ENCODE measurements at places on chromosomes 7 and 10.

DNA sequence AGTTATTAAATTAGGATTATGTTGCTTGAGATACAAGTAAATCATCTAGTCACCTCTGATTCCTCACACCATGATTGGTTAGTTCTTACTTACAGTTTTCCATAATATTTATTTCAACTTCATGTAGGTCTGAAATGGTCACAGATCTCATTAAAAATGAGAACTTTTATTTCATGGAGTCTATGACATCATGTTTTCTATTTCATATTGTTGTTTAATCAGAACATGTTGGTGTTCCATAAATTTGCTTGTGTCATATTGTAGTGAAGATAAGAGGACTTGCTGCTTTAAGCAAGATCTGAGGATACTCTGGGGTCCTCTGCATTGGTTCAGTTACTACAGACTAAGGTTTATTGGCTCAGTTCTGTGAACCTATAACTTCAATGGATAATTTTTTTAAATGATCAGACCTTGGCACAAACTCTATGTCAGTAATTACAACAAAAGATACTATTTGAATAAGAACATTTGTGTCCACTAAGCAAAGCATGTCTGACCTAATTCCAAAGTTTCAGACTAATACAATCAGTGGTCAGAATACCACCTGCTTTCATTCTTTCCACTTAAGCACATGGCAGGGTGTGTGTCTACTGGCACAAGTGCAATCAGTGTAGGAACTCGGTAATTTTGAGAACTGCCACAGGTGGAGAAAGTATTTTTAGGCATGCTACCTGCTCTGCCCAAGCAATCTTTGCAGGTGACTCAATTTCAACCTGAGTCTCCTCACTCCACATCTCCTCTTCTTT is 68.5 kb downstream of the CCDC71L start:
- no peak for DNase-seq

GRCh38 chr10:63320683-63321082 is 145.1 kb downstream of the JMJD1C start:
- no peak for DNase-seq

GRCh38 chr10:80996615-80997193 is 459.0 kb downstream of the SH2D4B start:
- no peak for DNase-seq

DNA sequence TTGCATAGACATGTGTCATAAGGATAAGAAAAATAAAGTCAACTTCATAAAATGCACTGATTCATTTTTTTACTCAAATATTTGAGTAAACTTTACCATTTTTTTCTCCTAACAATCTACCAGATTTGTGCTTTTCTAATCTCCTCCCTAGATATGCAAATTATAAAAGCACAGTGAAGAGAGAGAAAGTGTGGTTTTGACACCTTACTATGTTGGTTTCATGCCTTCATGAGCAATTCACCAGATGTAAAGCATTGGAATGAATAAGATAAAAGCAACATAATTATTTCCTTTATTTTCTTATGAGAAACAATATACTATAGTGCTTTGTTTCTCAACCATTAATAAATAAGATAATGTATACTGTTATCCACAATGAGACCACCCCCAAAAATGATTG is 432.5 kb upstream of the PCDH15 start:
- DNase-seq = no peak

DNA sequence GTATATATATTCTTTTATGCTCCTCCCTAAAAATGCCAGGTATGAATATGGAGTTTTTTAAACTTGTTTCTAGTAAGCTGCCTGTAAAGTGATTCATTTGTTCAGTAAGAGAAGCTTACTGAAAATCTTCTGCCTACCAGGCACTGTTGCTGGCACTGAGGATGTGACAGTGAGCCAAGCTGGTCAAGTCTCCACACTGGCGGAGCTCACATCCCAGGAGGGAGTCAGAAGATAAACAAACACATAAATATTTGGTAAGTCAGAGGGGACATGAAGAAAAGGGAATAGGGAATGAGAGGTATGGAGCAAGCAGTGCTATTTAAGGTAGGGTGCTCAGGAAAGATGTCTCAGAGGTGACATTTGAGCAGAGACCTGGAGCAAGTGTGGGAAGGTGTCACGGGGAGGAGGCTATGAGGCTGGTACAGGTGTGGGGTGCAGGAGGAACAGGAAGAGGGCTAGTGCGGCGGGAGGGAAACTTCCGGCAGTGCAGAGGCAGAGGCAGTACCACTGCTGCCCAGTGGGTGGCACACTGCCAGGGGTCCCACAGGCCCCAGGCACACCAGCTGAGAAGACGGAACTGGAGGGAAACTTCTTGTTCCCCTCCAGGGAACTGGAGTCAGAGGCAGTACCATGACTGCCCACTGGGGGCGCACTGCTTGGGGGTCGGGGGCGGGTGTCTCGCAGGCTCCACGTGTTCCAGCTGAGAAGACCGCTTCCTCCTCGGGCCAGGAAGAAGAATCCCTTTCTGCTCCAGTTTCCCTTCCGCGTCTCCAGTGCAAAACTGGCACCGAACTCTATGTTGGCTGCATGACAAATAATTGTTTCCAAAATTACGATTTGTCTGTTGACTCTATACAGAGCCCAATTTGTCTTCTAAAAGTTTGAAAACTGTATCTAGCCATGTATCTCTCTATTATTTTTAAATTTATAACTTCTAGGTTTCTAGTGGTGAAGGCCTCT is 161.0 kb downstream of the TEX36 start:
- DNase-seq = no peak

- DNase-seq = no peak
Observed at GRCh38 chr10:12877150-12877549, 124.4 kb downstream of the CCDC3 start.

GRCh38 chr7:42471573-42472174 is 234.7 kb upstream of the GLI3 start:
- DNase-seq = no peak

GRCh38 chr7:133290676-133291333 is 37.9 kb downstream of the EXOC4 start:
- DNase-seq = no peak

DNA sequence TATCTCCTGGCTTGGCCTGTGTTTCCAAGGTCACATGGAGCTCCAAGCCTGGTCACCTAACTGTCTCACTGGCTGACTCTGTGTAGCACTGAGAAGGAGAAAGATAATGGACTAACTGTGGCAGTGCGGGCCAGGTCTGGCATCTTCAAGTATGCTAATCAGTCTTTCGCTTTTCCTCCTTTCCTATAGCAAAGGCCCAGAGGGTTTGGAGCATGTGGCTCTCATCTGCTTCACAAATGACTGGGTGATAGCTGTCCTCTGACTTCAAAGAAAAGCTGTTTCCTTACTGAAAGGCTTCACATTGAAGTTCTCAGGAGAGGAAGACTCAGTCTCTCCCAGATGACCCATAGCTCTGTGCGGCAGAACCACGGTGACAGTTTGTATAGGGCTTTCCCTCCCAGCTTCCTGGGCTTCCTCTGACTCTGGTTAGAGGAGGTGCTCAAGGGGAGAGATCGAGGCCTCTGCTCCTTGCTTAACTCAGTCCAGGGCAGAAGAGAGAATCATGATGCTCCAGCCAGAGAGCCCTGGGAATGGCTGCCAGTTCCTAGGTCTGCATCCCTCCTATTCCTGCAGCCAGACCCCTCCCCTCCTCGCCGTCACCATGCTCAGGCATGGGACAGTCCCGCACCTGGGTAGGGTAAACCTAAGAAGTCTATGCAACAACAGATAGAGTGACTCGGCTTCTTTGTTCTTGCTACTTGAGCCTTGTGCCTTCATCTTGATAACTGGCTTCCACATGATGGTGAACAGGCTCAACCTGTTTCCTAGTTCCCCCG is 72.3 kb downstream of the CCDC71L start:
- no peak for DNase-seq

DNA sequence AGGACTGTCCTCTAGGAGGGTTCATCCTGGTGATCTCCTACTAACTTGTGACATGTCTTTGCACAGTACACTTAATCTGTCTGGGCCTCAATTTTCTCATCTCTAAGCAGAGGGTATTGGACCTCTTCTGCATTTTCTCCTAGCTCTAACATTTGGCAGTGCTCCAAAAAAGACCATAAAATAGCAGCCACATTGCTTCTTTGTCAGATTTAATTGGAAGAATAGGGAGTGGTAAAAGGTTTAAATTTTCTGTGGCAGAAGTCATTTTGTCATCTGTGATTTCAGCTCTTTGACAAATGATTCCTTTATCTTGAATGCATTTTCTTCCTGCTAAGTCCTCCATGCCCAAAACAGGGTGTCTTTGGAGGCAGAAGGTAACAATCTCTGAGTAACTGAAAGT is 289.9 kb upstream of the LRGUK start:
- DNase-seq = no peak

DNA sequence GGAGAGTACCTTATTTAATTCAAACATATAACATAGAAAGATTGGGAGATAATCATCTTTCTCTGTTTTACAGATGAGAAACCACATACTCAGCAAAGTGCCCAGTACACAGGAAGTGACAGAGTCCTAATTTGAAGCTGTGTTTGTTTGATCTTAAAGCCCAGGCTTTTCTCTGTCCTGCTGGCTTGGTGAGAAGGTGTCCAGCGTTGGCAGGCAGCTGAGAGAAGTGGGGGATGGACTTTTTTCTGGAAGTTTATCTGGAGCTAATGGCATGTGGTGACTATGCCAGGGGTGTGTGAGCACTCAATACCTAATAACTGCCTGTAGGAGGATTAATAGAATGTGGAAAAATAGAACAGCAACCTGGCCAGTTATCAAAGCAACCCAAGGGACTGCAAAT is 60.8 kb downstream of the NPSR1 start:
- no peak for DNase-seq

- no peak for DNase-seq
Observed at GRCh38 chr10:131575877-131576276, 264.4 kb upstream of the TCERG1L start.

GRCh38 chr10:128879030-128879429 is 588.0 kb upstream of the MGMT start:
- no peak for DNase-seq

Data from stimulated activated CD8-positive, alpha-beta memory T cell treated with anti-CD3 and anti-CD28 coated beads, Interleukin-12 subunit alpha, Interleukin-12 subunit beta, amount 100 ng/mL, for 4 hours (primary cell).